ENCODE measurements at places on chromosomes 7 and 10.
A peak's percentile ranks its signal among the peaks of the same experiment; 100 is the strongest.

GRCh38 chr7:2482725-2483451 is 6.7 kb upstream of the GRIFIN start:
- no peak for DNase-seq

- DNase-seq = no peak
Measured at GRCh38 chr7:45682358-45682735, 108.2 kb downstream of the ADCY1 start.

DNA sequence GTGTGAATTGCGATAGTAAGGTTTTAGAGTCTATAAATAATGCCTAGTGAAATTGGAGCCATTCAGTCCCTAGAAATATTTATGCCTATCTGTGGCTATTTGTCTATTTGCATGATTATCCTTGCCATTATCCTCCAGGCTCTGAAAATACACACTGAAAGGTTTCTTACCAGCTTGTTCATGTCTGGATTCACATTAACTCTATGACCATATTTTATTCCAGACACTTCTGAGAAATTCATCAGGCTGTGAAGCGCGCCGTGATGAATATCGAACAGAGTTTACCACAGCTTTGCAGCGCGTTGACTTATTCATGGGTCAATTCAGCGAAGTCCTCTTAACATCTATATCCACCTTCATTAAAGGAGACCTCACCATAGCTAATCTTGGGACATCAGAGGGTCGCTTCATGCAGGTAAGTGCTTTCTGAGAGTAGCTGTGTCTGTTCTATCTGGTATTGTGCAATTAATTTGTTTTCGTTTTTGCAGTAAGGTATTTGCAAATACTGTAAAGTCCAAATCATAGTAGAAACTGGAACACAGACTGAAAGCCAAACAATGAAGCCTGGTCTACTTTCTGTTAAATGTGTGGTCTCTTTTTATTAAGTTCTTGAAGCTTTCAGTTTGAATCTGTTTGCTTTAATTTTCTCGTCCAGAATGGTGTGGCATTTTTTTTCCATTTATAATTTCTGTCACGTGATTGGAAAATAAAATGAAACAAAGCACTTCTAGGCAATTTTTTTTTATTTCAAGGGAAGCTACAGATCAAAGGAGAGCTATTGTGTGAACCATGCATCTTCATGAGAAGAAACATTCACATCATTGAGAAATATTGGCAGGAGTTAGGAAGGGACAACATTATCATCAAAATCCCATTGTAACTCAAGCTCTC is 59.7 kb downstream of the MET start:
- no peak for DNase-seq

DNA sequence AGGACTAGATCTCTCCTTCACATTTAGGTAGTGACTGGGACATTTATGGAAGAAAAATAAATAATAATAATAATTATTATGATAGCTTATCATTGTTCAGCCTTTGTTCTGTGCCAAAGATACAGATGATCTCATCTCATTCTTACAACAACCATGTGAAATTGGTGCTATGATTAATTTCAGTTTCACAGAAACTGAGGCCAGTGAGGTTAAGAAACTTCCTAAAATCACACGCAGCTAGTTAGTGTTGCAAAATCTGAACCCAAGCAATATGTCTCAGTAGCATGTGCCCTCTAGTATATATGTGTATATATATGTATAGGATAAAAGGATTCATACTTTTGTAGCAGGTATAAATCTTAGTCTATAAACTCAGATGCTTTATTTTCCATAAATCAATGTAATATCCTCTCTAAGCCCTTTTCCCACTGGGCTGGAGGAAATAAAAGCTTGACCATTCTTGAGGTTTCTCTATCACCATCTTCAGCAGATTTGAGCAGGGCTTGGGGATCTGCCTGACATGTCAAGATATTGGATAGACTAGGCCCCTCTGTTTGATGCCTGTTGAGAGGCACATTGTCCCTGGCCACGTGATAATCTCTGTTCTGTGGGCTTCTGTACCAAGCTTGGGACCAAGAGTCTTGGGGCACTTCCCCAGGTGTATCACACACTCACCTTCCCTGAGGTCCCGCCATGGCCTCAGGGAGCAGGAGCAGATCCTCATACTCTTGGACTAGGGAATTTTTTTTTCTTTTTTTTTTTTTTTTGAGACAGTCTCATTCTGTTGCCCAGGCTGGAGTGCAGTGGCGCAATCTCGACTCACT is 172.6 kb upstream of the NRP1 start:
- no peak for DNase-seq

DNA sequence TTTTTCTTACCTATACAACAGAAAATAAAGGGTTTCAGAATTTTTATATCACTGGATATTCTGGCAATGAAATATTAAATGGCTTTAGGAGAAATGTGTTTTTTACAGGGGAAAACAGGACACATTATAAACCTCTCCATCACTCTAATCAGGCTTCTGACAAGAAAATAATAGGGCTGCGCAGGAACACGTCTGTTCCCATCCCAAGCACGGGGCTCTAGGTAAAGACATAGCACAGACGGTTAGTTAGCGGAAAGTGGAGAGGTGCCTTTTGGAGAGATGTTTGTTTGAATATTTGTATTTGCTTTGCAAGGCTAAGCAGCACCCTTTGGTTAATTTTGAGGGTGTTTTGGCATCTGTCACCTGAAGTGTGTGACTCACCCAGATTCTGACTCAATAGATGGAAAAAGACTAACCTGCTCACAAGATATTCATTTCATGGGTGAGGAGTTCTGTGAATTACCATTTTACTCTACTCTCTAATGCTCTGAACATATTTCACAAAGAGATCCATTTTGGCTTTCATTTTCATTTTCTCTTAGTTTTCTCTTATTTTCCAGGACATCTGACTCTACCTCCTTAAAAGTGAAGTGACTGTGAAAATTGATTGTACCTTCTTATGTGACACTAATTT is 174.5 kb upstream of the AKR1E2 start:
- DNase-seq = no peak

GRCh38 chr7:149175150-149175549 is 20.2 kb upstream of the ZNF282 start:
- no peak for DNase-seq

DNA sequence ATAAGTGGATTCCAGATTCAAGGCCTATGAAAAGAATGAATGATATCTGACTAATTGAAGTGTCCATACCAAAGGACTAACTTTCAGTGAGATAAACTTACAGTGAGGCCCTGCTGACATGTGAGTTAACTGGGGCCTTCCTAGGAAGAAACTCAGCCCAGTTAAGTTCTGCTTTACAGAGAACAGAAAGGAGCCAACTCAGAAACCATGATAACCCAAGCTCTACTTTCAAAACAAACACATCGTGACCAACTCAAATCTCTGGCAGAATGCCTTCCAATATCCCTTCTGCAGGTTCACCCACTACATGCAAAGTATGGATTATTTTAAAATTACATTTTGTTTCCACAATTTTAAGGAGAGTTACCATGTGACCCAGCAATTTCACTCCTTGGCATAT is 75.8 kb upstream of the MRLN start:
- no peak for DNase-seq

DNA sequence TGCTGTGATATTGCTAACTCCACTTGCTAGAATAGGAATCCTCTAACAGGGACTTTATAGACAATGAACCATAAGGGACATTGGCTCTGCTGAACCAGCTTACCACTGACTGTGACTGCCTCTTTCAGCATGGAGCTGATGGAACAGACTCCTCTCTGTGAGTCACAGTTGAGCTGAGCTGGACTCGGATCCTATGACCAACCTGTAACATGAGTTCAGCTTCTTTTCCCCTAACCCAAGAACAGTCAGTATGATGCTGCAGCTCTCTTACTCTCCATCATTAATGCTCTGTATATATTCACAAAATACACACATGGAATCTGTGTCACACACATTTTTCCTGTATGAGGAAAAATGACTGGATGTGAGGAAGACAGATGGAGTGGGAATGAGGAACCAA is 177.9 kb upstream of the BET1 start:
- DNase-seq = no peak

- DNase-seq = no peak
Measured at GRCh38 chr10:60292998-60293397, 96.7 kb downstream of the ANK3 start.

- DNase-seq = no peak
Measured at GRCh38 chr10:71232089-71232998, 20.0 kb downstream of the UNC5B start.

- no peak for DNase-seq
Measured at GRCh38 chr10:105239311-105240219, 598.5 kb downstream of the SORCS3 start.

DNA sequence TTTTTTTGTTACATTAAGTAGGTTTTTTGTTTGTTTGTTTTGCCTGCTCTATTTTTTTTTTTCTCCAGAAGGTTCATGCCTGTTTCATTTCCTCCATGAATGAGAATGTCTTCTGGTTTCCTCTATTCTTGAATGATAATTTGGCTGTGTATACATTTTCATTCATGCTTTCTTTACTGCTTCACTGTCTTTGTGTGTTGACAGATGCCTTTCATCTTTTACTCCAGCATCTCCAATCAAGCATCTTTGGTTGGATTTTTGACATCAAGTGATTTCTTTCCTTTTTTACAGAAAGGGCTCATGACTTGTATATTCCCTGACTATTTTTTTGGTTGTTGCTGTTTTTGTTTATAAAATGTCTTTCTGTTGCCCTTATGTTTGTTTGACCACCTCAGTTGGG is 156.5 kb downstream of the MDFIC start:
- DNase-seq = no peak

GRCh38 chr7:151925446-151926335 is 30.6 kb upstream of the GALNTL5 start:
- no peak for DNase-seq

GRCh38 chr10:113600569-113600968 is 47.7 kb downstream of the HABP2 start:
- no peak for DNase-seq

- no peak for DNase-seq
Measured at GRCh38 chr7:133709036-133709880, 417.9 kb upstream of the LRGUK start.

- DNase-seq = no peak
Measured at GRCh38 chr10:61136139-61136538, 192.2 kb upstream of the RHOBTB1 start.

GRCh38 chr7:116021237-116021636 is 9.3 kb downstream of the TFEC start:
- DNase-seq = no peak

GRCh38 chr10:131755200-131755599 is 145.6 kb upstream of the PPP2R2D start:
- DNase-seq = no peak

DNA sequence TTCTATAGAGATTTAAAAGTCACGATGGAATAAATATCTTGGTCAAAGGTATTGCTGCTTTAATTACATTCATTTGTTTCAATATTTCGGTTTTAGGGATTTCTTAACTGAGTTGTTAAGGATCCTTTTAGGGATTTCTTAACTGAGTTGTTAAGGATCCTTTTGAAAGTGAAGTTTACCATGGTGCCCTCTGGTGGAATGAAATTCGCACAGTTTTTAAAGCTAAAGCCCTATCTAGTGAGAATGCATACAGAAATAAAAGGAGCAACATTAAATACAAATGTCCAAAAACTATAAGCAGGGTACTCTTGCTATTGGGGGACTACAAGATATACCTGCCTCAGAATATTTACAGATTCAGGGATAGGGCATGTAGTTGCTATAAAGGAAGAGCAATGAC is 193.7 kb downstream of the RNLS start:
- DNase-seq = no peak

GRCh38 chr7:39453743-39454355 is 112.4 kb upstream of the YAE1 start:
- DNase-seq = peak; percentile 45

DNA sequence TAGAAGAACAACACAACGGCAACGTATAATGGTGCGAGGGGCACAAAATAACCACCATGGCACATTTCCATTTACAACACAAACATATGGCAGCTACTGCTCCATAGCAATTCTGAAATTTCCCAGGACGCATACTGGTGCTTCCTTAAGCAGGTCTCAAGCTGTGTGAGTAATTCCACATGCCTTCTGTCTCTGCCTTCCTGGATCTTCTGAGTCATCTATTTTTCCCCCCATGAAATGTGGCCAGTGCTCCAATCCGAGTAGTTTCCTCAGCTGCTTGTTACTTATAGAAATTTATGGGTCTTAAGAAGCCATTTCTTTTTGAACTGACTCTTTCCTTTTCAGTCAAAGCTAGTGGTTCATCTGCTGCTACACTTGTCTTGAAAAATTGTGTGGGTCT is 256.6 kb upstream of the KLF6 start:
- DNase-seq = no peak

DNA sequence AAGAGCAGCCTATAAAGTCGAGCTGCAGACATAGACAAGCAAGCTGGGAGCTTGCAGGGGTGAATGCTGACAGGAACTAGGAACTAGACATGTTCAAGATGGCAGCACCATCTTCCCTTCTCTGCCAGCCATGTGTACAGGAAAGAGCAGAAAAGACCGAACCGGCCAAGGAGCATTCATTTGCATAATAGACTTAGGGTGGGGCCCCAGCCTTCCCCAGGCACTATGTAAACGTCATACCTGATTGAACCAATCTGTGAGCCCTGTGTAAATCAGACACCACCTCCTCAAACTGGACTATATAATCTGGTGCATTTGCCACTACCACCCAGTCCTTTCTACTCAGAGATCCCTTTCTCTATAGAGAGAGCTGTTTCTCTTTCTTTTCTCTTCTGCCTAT is 106.9 kb upstream of the FAM3C start:
- DNase-seq = no peak

DNA sequence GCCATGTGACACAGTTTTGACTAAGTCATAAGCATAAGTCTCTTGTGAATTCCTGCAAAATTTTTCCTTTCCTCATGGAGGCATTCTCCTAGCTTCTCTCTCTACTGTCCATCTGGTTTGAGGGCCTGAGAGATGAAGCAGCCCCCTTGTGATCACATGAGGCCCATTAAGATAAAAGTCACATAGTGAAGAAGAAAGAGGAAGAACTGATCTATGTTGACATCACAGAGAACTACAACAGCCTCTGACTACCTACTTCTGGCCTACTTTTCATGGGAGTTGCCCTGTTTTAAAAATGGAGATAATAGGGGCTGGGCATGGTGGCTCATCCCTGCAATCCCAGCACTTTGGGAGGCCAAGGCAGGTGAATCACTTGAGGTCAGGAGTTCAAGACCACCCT is 50.4 kb downstream of the TFEC start:
- DNase-seq = no peak

- no peak for DNase-seq
Measured at GRCh38 chr10:69883310-69884023, 81.8 kb downstream of the COL13A1 start.

DNA sequence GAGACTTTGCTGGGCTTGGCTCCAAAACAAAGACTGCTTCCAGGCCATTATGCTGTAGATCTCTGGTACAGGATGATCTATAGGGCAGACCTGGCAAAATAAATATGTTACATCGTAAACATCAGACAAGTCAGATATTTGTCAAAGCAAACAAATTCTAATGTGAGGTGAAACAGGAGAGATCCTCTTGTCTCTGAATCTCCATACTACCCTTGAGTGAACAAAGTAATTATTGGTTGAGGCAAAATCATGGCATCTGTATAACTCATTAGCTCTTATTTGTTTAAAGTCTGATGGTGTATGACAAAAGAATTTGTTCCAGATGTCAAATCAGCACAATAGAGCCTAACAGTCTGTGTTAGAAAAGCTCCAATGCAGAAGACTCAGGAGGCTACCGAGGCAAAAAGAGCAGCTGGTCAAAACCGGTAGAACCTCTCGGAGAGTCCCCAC is 1291.5 kb downstream of the TYW1 start:
- no peak for DNase-seq

All from iPS DF 19.7 (cell line).